ENCODE measurements at places on chromosomes 7 and 10.
A peak's percentile ranks its signal among the peaks of the same experiment; 100 is the strongest.

- no peaks in the 10 kb centered on the region for H3K27me3 ChIP-seq
- no peaks in the 10 kb centered on the region for H3K4me1 ChIP-seq
- H3K4me3 ChIP-seq: no peak overlapping the region
- DNase-seq: no peak
Measured at GRCh38 chr10:50991456-50992355, 82.6 kb upstream of the PRKG1 start.

GRCh38 chr7:36286226-36286625 is 103.4 kb upstream of the ANLN start:
- no peaks in the 10 kb centered on the region for H3K27me3 ChIP-seq
- H3K4me3 ChIP-seq: no peak overlapping the region
- DNase-seq: peak; percentile 92
- peaks cover 75% of the 10 kb centered on the region for H3K4me1 ChIP-seq
- peak overlapping the region; percentile 87 for H3K27ac ChIP-seq

GRCh38 chr10:18201877-18202276 is 61.7 kb downstream of the CACNB2 start:
- peaks cover 10% of the 10 kb centered on the region for H3K4me1 ChIP-seq
- H3K27me3 ChIP-seq: no peaks in the 10 kb centered on the region
- H3K27ac ChIP-seq: no peak overlapping the region
- no peaks in the 10 kb centered on the region for H3K36me3 ChIP-seq
- no peak for DNase-seq
- H3K4me3 ChIP-seq: no peak overlapping the region

GRCh38 chr7:151934584-151934983 is 21.7 kb upstream of the GALNTL5 start:
- no peaks in the 10 kb centered on the region for H3K27me3 ChIP-seq
- H3K4me1 ChIP-seq: peaks cover 9% of the 10 kb centered on the region
- DNase-seq: no peak
- H3K27ac ChIP-seq: no peak overlapping the region
- no peak overlapping the region for H3K4me3 ChIP-seq

GRCh38 chr7:43750016-43750887 is 8.2 kb upstream of the BLVRA start:
- no peaks in the 10 kb centered on the region for H3K36me3 ChIP-seq
- no peak for DNase-seq

- no peaks in the 10 kb centered on the region for H3K4me1 ChIP-seq
- DNase-seq: no peak
- no peaks in the 10 kb centered on the region for H3K27me3 ChIP-seq
- H3K4me3 ChIP-seq: no peak overlapping the region
- H3K27ac ChIP-seq: no peak overlapping the region
- H3K36me3 ChIP-seq: peaks cover 86% of the 10 kb centered on the region
Measured at GRCh38 chr7:2544541-2545188, 10.7 kb downstream of the BRAT1 start.

- H3K4me1 ChIP-seq: no peaks in the 10 kb centered on the region
- H3K27ac ChIP-seq: no peak overlapping the region
- no peak for DNase-seq
- H3K27me3 ChIP-seq: no peaks in the 10 kb centered on the region
Measured at GRCh38 chr7:33459340-33459751, 330.0 kb downstream of the BBS9 start.

GRCh38 chr10:78173360-78174015 is 139.8 kb downstream of the RPS24 start:
- no peaks in the 10 kb centered on the region for H3K36me3 ChIP-seq
- DNase-seq: no peak
- no peak overlapping the region for H3K4me3 ChIP-seq
- no peaks in the 10 kb centered on the region for H3K4me1 ChIP-seq

GRCh38 chr10:1203216-1203615 is 147.0 kb downstream of the WDR37 start:
- no peak for DNase-seq
- no peaks in the 10 kb centered on the region for H3K4me1 ChIP-seq
- no peak overlapping the region for H3K27ac ChIP-seq
- H3K4me3 ChIP-seq: no peak overlapping the region
- H3K36me3 ChIP-seq: no peaks in the 10 kb centered on the region
- no peaks in the 10 kb centered on the region for H3K27me3 ChIP-seq

DNA sequence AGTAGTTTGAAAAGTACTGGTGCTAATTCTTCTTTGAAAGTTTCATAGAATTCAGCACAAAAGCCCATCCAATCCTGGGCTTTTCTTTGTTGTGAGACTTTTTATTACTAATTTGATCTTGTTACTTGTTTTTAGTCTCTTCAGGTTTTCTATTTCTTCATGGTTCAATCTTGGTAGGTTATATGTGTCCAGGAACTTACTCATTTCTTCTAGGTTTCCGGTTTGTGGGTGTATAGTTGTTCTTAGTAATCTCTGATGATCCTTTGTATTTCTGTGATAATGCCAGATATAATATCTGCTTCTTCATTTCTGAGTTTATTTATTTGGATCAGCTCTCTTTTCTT is 147.5 kb downstream of the RTKN2 start:
- H3K4me3 ChIP-seq: no peak overlapping the region
- no peak overlapping the region for H3K27ac ChIP-seq
- H3K36me3 ChIP-seq: no peaks in the 10 kb centered on the region
- H3K4me1 ChIP-seq: no peaks in the 10 kb centered on the region
- H3K27me3 ChIP-seq: no peaks in the 10 kb centered on the region

DNA sequence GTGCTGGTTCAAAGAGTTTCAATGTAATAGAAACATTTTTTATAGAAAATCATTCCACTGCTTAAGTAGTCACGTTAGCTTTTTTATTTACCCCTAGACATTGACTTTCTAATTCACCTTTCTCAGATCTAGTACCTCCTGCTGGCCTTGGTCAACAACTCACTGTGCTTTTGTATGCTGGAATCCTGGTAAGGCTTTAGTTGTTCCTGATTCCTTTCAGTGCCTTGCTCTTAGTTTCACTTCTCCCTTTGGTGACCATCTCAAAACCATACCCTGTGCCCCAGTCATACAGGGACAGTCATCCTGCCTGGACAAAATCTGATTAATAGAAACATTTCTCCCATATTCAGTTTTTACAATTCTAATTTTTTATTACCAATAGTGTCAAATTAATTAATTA is 130.2 kb downstream of the GPR37 start:
- no peak overlapping the region for H3K27ac ChIP-seq
- no peak for DNase-seq
- no peaks in the 10 kb centered on the region for H3K36me3 ChIP-seq
- no peaks in the 10 kb centered on the region for H3K27me3 ChIP-seq
- H3K4me1 ChIP-seq: no peaks in the 10 kb centered on the region
- H3K4me3 ChIP-seq: no peak overlapping the region

DNA sequence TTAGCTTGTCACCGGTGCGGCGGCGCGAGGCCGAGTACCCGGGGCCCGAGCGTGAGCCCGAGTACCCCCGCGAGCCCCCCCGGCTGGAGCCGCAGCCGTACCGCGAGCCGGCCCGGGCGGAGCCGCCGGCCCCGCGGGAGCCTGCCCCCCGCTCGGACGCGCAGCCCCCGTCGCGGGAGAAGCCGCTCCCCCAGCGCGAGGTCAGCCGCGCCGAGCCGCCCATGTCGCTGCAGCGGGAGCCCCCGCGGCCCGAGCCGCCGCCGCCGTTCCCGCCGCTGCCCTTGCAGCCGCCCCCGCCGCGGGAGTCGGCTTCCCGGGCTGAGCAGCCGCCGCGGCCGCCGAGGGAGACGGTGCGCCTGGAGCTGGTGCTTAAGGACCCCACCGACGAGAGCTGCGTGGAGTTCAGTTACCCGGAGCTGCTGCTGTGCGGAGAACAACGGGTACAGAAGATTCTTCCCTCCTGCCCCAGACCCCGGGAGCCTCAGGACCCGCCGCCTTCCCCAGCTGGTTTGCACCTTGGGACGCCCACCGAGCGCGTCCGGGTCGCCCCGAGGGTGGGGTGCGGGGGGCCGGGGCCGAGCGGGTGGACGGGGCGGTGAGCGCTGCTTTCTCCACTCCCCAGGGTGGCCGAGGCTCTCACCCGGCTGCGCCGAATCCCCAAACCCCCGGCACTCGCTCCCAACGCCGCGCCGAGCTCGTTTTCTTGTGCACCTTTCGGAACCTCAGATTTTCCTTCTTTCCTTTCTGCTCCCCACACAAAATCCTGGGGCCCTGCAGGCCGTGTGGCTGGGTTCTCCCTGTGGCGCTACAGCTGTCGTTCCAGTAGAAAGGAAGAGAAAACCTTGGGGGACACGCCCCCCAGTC is 708 bp downstream of the UBN2 start:
- H3K4me1 ChIP-seq: peaks cover 36% of the 10 kb centered on the region
- peak; percentile 46 for DNase-seq
- peak overlapping the region; percentile 83 for H3K27ac ChIP-seq
- peak overlapping the region; percentile 98 for H3K4me3 ChIP-seq
- H3K36me3 ChIP-seq: no peaks in the 10 kb centered on the region
